ENCODE measurements at places on chromosomes 13 and 19.
A peak's percentile ranks its signal among the peaks of the same experiment; 100 is the strongest.

DNA sequence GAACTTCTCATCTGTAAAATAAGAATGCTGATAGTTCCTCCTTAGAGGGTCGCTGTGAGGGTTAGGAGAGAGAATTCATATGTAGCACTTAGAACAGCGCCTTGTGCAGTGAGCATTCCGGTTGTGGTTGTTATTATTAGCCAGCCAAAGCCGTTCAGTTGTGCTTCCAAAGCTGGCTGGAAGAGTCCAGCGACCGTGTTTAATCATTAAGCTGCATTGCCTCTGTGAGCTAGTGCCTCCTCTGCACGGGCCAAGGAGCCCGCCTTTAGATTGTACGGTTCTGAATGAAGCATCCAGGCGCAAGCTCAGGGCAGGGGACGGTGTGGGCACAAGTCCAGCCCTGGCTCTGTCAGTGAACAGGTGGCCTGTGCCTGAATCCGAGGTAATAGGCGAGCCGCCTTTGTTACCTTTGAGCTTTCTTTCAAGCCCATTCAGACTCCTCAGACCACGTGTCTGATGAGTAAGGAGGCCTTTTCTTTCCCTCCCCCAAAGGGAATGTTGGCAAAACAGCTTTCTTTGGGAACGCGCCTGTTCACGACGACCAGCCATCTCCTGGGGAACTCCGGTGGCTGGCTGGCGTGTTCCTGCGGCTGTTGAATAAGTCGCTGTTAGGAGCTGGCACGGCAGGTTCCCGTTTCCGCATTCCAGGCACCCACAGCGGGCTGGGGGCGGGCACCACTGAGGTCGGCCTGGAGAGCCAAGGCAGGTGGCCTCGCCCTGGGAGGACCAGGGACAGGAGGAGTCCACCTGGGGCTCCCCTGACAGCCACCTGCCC, 25.1 kb downstream of the SIPA1L3 start:
- DNase-seq = peak; percentile 56

DNA sequence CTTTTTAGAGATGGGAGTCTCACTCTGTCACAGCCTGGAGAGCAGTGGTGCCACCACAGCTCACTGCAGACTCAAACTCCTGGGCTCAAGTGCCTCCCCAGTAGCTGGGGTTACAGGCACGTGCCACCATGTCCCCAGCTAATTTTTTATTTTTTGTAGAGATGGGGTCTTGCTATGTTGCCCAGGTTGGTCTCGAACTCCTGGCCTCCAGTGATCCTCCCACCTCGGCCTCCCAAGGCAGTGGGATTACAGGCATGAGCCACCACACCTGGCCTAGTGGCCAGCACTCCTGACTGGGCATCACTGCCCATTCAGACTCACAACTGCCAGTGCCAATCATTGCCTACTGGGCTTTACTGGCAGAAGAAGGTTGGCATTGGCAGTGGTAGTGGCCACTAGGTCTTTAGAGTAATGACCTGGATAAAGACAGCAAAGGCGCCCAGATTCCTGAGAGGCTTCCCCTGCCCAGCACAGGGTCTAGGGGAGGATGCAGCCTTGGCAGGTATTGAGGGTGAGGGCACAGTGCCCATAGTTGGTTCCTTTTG, 26.8 kb upstream of the SLC7A10 start:
- DNase-seq = no peak

GRCh38 chr19:34505321-34506025, 23.9 kb downstream of the WTIP start:
- DNase-seq = no peak

DNA sequence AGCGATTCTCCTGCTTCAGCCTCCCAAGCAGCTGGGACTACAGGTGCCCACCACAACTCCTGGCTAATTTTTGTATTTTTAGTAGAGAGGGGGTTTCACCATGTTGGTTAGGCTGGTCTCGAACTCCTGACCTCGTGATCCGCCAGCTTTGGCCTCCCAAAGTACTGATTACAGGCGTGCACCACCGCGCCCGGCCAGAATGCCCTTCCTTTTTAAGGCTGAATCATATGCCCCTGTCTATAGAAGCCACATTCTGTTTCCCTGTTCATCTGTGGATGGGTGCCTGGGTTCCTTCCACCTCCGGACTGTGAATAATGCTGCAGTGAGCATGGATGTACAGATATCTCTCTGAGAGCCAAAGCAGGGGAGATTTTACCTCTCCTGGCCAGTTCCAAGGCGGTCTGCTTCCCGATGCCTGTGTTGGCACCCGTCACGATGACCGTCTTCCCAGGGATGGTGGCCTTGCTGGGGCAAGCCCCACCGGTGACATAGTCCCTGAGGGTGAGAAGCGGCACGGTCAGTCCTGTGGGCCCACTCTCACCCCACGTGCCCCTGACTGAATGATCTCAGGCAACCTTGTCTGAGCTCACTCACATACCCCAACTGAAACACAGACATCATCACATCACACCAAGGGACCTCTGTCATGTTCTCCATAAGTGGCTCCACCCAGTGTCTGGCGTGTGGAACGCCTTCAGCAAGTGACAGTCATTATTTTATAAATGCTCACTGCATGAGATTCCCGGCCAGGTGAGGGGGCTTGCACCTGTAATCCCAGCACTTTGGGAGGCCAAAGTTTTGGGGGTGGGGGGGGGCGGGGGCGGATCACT, 4.0 kb downstream of the RDH13 start:
- DNase-seq = no peak

DNA sequence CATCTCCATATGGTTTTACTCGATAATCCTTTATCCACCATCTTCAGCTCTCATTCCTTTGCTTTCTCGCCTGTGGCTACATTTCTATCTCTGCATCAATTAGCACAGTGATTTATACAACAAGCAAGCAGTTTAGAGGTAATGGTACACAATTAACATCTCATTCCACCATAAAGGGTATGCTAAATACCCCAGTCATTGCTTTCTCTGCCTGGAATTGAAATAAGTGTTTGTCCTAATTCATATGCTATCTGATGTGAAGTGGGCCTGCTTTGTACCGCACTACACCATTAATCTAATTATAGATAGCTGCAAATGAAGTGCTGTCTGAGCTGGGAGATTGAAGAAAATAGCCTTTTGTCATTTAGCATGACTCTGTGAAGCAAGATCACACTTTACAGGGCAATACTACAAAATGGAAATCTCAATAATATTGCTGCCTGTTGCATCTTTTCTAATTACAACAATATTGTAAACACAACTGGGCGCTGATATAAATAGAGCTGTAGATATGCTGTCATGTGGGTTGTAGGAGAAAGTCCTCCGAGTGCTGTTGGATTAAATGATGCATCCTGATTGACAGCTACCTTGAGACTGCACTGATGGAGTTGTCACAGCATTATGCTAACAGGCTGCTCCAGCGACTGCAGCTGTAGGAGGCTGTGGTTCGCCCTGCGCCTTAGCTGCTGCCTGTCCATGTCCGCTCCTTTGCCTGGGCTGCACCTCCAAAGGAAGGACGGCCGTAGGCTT, 78.2 kb downstream of the GGACT start:
- no peak for DNase-seq

DNA sequence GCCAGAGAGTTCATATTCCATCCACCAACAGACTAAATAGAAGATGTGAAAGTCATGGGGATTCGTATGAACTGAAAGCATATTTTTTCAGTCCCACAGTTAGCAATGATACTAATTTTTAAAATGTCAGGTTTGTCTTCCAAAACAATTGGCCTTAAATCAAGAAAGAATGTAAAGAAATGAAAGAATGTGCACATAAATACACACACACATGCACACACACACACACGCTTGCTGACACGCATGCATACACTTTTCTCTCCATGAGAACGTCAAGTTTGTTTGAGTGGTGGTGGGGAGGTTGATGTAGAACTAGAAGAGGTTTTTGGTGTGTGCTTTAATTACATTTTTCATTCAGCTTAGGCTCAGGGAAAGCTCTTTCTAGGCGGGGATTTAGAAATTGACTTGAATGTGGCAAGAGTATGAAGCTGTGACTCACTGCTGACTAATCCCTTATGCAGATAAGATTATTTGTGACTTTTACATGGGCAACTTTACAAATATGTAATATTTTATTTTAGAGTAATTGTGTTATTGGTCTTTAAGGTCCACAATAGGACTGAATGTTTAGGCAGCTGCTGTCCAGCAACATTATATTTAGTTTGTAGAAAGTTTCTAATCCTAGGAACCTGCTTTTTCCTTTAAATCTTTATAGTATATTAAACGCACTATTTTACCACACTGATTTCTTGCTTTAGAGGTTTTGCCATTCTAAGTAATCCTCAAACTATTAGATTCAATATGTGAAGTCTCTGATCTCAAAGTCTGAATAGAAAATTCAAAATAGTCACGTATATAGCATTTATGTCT, 18.8 kb downstream of the FLT1 start:
- DNase-seq = no peak

DNA sequence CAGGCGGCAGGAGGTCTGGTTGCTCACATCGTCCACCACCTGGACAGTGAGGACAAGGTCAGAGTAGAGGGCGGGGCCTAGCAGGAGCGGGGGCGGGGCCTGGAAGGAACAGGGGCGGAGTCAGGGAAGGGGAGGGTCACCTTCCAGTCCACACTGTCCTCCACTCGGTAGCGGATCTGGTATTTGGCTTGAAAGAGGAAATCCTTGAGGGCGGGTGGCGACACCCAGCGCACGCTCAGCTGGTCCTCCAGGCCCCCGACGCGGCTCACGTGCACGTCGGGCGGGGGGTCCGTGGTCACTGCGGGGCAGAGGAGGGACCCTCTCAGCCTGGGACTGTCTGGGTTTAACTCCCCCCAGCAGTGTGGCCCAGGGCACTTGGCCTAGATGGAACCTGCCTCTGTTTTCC, 8.2 kb downstream of the REX1BD start:
- no peak for DNase-seq

- DNase-seq = no peak
These were observed 181.5 kb upstream of the TSHZ3 start for GRCh38 chr19:31530781-31531180.

- DNase-seq = no peak
These were observed at the start of gene RASGRP4 for GRCh38 chr19:38425810-38426466. TSS of gene RASGRP4 (minus strand) at chr19:38426219. CDS start at chr19:38426091, 128 bp downstream.

GRCh38 chr19:46413262-46414031, at the start of gene CCDC8:
TSS of gene CCDC8 (minus strand) at chr19:46413564. CDS start at chr19:46412810, 754 bp downstream.
- DNase-seq = peak; percentile 97

DNA sequence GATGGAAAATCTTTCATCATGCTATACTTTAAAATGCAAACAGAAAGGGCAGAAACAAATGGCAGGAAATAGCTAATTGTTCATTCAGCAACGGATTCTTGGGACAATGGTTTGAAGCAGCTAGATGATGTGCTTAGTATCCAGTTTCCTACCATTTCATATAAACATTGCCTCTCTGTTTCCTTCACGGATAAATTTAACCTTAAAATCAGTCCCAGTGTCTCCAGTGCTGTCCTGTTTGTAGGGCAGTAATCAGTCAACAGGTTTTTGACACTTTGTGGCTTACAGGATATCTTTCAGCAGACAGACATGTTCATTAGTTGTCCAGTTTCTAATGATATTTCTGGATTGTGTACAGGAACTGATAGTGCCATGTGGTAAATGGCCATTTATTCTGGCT, 24.7 kb upstream of the RB1 start:
- peak; percentile 10 for DNase-seq

GRCh38 chr13:36418022-36418805, 14.1 kb upstream of the CCNA1 start:
- no peak for DNase-seq

GRCh38 chr13:110555601-110556223, 5.8 kb downstream of the RAB20 start:
- no peak for DNase-seq

GRCh38 chr19:32012886-32013631, 332.4 kb upstream of the ZNF507 start:
- no peak for DNase-seq

DNA sequence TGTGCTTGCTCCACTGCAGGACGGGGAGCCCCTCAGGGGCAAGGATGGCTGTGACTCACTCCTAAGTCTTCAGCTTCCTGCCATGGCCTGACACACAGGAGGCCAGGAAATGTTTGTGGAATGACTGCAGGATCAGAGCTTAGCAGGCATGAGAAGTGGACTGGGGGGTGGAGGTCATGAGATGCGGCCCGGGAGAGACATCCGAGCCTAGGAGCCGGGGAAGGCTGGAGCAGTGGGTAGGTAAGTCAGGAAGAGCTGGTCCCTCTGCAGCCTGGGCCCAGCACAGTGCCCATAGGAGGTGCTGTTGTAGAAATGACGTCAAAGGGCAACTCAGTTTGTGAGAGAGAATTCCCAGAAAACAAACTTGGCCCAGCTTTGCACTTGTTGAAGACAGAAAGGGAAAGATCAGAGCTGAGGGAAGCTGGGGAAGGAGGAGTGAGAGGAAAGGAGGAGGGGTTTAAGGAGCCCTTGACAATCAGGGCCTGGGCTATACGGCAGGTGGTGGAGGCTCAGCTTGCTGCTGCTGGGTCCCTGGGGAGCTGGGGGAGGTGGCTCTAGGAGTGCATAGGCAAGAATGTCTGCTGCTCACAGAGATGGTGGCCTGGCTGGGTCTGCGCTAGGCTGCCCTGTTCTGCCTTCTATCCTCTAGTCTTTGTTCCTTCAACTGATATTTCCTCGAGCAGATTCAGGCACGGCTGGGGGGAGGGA, 18.5 kb downstream of the POU2F2 start:
- no peak for DNase-seq

DNA sequence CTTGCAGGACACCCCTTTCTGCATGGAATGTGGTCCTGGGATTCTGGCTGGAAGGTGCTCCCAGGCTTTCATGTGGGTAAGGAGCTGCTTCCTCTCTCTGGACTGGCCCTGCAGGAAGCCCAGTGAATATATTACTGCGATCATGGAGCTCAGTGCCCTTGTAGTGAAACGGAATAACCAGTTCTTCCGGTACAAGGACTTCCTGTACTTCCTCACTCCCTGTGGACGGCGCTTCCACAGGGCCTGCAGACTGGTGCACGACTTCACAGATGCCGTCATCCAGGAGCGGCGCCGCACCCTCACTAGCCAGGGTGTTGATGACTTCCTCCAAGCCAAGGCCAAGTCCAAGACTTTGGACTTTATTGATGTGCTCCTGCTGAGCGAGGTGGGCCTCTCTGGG, 8.0 kb downstream of the CYP4F8 start:
- no peak for DNase-seq

DNA sequence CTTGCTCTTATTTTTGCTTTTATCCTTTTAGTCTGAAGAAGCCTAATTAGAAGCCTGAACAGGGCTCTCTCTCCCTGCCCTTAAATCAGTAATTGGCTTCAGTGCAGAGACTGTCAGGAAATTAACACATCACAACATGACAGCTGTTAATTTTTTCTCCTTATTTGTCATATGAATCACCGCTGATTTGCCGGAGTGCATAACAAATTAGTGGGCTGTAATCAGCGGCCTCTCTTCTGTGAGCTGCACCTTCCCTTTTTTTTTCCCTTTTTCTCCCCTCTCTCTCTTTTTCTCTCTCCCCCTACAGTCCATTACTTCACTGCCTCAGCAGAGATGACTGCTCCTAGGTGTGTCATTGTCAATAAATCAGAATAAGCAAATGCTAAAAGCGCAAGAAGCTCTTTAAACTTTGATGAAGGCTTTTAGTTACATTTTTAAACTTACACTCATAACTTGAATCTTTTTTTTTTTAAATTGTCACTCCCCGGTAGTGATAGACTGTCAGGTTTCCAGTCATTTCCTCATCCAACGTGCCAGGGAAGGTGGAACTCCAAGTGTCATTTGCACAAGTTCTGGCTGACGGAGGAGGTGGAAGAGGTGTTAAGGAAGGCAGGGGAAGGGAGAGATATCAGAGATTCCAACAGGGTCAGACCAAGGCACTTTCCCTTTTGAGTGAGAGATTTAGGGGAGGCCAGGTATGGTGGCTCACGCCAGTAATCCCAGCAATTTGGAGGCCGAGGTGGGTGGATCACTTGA, 197.1 kb upstream of the TSHZ3 start:
- no peak for DNase-seq
